ENCODE measurements at places on chromosomes 1 and 21.

DNA sequence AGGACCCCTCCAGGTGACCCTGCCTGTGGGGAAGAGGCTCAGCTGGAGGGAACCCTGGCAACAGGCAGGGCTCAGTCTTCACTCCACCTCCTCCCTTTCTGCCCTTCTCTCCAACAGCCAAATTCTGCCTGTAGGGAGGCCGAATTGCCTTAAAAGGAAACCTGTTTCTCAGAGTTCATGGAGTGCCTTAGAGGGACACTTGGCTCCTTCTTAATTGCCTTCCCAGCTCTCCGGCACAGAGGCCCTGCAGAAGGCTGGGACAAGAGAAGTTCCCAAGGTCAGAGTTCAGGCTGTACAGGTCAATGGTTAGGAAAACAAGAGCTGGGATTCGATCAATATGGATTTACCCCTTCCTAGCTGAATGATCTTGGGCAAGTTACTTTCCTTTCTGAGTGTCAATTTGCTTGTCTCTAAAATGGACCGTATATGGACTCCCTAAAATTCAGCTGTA, 6.2 kb downstream of the CSRP1 start:
- DNase-seq: no peak

- DNase-seq: no peak
Measured at GRCh38 chr1:212719633-212720032, 20.0 kb upstream of the BATF3 start.

DNA sequence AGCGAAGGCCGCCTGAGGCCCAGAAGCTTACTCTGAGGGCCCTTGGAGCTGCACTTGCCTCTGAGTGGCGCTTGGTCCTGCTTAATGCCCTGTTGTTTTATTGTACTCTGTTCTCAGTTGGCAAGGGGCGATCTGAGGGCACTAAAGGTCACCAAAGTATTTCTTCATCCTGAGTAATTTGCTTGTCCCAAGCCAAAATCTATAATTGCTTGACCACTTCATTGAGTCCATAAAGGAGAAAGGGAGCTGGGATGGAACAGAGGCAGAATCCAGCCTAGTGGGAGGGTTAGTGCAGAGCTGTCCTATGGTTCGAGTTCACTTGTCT, 376 bp upstream of the NUAK2 start:
- DNase-seq: no peak

GRCh38 chr1:97077221-97077620, 355.6 kb downstream of the PTBP2 start:
- no peak for DNase-seq

GRCh38 chr1:192592981-192593708, 17.6 kb downstream of the RGS1 start:
- no peak for DNase-seq

DNA sequence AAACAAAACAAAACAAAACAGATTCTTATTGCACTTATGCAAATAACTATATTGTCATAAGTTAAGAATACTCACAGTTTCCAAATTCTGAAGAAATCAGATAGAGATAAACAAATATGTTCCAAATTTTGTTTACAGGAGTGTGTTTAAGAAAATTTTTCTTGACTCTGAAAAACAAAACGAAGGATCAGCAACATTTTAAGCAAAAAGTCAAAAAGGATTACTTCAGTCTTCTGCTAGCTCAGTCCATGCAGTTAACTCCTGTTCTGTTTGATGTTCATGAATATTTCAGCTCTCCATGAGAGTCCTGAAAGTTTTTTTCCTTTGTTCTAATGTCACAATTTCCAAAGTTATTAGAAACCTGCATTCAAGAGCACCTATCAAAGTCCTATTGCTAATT, 33.2 kb upstream of the KLF18 start:
- DNase-seq: no peak

DNA sequence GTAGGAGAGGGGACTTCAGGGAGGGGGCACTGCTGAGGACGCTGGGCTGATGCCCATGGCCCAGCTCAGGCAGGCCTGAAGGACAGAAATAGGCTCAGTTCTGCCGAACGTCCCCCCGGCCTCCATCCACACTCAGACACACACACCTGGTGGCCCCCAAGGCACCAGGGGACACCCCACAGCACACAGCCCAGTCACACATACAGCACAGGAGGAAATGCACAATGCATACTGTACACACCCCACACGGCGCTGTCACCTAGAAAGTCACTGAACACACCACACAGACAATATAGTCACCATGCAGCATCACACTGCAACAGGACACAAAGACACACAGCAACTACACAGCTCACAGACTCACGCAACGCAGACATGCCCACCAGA, 562 bp downstream of the SYTL1 start:
- DNase-seq: no peak

Data from activated T-cell treated with anti-CD3 and anti-CD28 coated beads for 24 hours (primary cell).